ENCODE measurements at places on chromosomes 4 and X.

GRCh38 chrX:66544181-66544580 lies 94.7 kb downstream of the EDA2R start:
- no peak for DNase-seq

- DNase-seq: no peak
These were observed 24.9 kb upstream of the DDX3X start for GRCh38 chrX:41308884-41309647.

DNA sequence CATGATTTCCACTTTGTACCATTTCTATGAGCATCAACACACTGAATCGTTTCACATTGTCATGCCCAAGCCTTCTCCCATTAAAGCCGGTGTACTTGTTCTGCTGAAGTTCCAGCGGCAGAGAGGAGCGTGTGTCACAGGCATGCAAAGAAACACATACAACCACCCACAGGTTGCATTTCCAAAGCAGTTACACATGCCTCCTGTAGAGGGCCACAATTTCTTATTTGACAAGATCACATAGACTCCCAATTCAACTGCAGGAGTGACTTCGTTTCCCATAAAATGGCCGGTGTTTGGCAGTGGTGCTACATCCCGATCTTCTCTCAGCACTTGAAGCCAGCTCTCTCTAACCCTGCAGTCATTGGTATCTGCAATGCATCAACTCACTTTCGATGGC lies 992.6 kb downstream of the NLGN4X start:
- DNase-seq: no peak

DNA sequence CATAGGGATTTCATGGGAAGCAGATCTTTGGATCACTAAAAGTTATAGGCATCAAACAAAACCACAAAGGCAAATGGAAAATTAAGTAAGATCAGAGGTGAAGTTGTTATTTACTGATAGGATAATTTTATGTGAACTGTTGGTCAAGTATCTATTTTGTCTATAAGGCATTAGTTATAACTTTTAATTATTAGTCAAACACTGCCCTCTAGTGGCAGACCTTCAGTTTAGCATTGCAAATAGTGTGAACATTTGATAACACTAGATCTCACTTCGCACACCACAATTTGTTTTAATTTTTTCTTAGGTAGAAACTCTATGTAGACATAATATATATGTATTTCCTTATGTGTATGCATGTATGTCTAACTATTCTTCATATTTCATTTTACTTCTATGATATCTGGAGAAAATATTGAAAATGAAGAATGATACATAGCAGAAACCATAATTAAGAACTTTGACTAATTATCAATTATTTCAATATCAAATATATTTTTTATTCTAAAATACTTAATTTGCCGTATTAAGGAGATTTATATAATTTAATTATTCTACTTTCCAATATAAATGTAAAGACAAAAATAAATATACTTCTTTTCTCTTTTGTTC lies 214.5 kb upstream of the TACR3 start:
- DNase-seq: peak; percentile 67

GRCh38 chr4:26590639-26591038 lies 6.8 kb downstream of the TBC1D19 start:
- DNase-seq: peak; percentile 30

Data from fibroblast of mammary gland (primary cell).